Dorsolateral prefrontal cortex (tissue), 122 donors: ENCODE measurements at places on chromosomes 1 and 21. TPM values are rescaled to one million over a fixed set of nuclear protein-coding genes. Genes with fewer than 3 reads are reported as not detected.

The CYP2J2 gene
- 20.5 TPM for total RNA-seq

The USP25 gene
- 57.8 TPM for total RNA-seq

The PLEKHA6 gene
- total RNA-seq = 107 TPM

The KRTAP7-1 gene
- total RNA-seq = not detected

The TAS1R3 gene
- total RNA-seq = 0.36 TPM

The CADM3 gene
- 185 TPM for total RNA-seq

The MRAP gene
- 1.1 TPM for total RNA-seq

The EPHA8 gene
- total RNA-seq = 2.9 TPM

The OR14K1 gene
- total RNA-seq = not detected

The LDLRAD1 gene
- total RNA-seq = not detected

The SPRR2E gene
- not detected for total RNA-seq

The DNAH14 gene
- 14.2 TPM for total RNA-seq

The URB2 gene
- total RNA-seq = 7.8 TPM

The INKA2 gene
- total RNA-seq = 30.7 TPM

The SLC2A5 gene
- 21.1 TPM for total RNA-seq

The KCNA2 gene
- 200 TPM for total RNA-seq

The CLCA1 gene
- total RNA-seq = not detected

The FAM72C gene
- 0.72 TPM for total RNA-seq

The PRELP gene
- 13.5 TPM for total RNA-seq

The TRAF3IP3 gene
- 5.0 TPM for total RNA-seq

The SETSIP gene
- not detected for total RNA-seq

The SYT11 gene
- total RNA-seq = 261 TPM

The FCGR1A gene
- total RNA-seq = 8.9 TPM

The LAMC2 gene
- 0.26 TPM for total RNA-seq

The TTLL7 gene
- total RNA-seq = 184 TPM

The LCE2C gene
- not detected for total RNA-seq

The ADORA1 gene
- 72.5 TPM for total RNA-seq

The TMEM200B gene
- total RNA-seq = 3.2 TPM

The DHCR24 gene
- total RNA-seq = 122 TPM

The IRF2BP2 gene
- 90.6 TPM for total RNA-seq

The ATP6V0B gene
- 227 TPM for total RNA-seq

The PLA2G2F gene
- not detected for total RNA-seq

The SHE gene
- 5.4 TPM for total RNA-seq

The NBPF26 gene
- total RNA-seq = 32.5 TPM

The PODN gene
- total RNA-seq = 5.9 TPM

The APOBEC4 gene
- total RNA-seq = not detected

The OXCT2 gene
- total RNA-seq = 2.2 TPM

The KIF26B gene
- 8.9 TPM for total RNA-seq

The AGMAT gene
- total RNA-seq = 2.7 TPM

The OR6N1 gene
- total RNA-seq = not detected

The SPRR4 gene
- total RNA-seq = not detected

The DENND2C gene
- 2.3 TPM for total RNA-seq

The GSTM1 gene
- total RNA-seq = 70.3 TPM
